ENCODE measurements at places on chromosomes 2 and 18.

DNA sequence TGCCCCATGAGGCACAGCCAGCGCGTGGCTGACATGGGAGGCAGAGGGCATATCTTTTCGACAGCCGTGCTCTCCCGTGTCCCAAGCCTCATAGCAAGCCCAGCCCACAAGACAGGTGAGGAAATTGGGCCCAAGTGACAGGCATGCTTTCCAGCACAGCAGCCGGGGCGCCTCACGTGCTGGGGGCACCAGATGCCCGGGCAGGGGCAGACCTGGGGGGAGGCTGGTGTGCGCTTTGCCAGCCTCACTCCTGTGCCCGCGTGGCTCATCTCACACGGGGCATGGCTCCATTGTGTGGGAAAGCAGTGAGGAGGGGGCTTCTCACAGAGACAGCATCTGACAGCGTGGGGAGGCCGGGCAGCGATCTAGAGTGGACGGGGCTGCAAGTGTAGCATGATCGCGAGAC, 93.2 kb downstream of the USP40 start:
- H3K27me3 ChIP-seq: no peaks in the 10 kb centered on the region
- no peak overlapping the region for H3K4me3 ChIP-seq
- H3K36me3 ChIP-seq: peaks cover 15% of the 10 kb centered on the region
- no peak overlapping the region for H3K27ac ChIP-seq

GRCh38 chr18:58828399-58829121, 36.1 kb upstream of the ZNF532 start:
- H3K27ac ChIP-seq: no peak overlapping the region
- H3K4me1 ChIP-seq: peaks cover 9% of the 10 kb centered on the region
- no peak overlapping the region for H3K4me3 ChIP-seq
- DNase-seq: no peak
- H3K27me3 ChIP-seq: no peaks in the 10 kb centered on the region

DNA sequence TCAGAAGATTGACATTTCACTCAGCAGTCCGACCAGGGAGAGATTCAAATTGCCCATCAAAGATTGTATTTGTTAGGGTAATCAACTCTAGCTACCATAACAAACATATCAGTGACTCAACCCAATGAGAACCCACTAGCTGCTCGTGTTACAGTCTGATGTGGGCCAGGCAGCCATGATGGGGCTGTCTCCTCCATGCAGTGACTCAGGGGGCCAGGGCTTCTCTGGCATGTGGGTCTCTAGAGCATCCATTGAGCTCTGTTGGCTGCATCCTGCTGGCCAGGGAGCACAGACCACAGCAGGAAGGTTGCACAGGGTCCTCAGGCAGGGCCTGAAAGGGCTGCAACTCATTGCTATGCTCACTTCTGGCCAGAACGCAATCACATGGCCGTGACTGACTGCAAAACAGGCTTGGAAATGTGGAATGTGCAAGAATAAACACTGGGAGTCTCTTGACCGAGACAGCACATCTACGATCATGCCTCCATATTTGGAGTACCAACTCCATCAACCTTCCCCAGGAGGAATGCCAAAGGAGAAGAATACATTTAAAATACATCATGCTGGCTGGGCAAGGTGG, 216.8 kb downstream of the EIPR1 start:
- H3K36me3 ChIP-seq: no peaks in the 10 kb centered on the region
- no peak overlapping the region for H3K4me3 ChIP-seq
- no peaks in the 10 kb centered on the region for H3K27me3 ChIP-seq
- no peak for DNase-seq
- no peaks in the 10 kb centered on the region for H3K4me1 ChIP-seq

- H3K4me3 ChIP-seq: no peak overlapping the region
- H3K27me3 ChIP-seq: no peaks in the 10 kb centered on the region
- H3K4me1 ChIP-seq: peaks cover 5% of the 10 kb centered on the region
- H3K36me3 ChIP-seq: no peaks in the 10 kb centered on the region
- no peak overlapping the region for H3K27ac ChIP-seq
- no peak for DNase-seq
Observed at GRCh38 chr2:45725731-45726130, 74.3 kb downstream of the PRKCE start.

DNA sequence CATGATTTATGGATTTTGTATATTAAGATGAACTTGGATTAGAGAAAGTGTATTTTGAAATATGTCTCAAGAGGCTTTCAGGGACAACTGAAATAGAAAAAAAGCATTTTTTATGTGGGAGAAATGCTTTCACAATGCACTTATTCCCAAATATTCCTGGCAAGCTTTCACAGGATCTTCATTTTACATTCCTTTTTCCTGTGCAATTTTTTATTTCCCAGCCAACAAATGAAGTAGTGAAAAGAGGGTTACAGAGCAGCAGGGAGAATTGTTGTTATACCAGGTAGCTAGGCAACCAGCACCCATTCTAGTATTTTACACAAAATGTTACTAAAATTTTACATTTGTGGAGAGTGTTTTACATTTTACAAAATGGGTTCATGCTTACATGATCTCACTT, 167.0 kb upstream of the RPRM start:
- H3K27me3 ChIP-seq: no peaks in the 10 kb centered on the region
- H3K27ac ChIP-seq: no peak overlapping the region

- peak; percentile 74 for DNase-seq
- no peaks in the 10 kb centered on the region for H3K4me1 ChIP-seq
- H3K4me3 ChIP-seq: no peak overlapping the region
- no peak overlapping the region for H3K27ac ChIP-seq
- no peaks in the 10 kb centered on the region for H3K27me3 ChIP-seq
Observed at GRCh38 chr18:79915161-79916127, 36.0 kb downstream of the SLC66A2 start.

DNA sequence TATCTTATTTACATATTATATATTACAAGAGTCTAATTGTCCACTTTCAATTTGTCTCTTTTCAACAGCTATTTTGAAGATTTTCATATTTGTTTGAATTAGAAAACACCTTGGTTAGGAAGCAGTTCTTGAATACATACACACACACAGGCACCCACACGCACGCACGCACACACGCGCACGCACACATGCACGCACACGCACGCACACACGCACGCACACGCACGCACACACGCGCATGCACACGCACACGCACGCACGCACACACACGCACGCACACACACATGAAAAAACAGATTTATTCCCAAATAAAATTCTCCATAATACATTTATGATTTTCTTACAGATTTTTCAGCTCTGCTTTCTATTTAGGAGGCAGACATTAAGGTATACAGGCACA, 220.7 kb downstream of the NYAP2 start:
- no peak for DNase-seq
- H3K4me1 ChIP-seq: no peaks in the 10 kb centered on the region
- no peak overlapping the region for H3K27ac ChIP-seq
- H3K4me3 ChIP-seq: no peak overlapping the region
- H3K36me3 ChIP-seq: no peaks in the 10 kb centered on the region
- no peaks in the 10 kb centered on the region for H3K27me3 ChIP-seq

- H3K27me3 ChIP-seq: no peaks in the 10 kb centered on the region
- H3K27ac ChIP-seq: peak overlapping the region; percentile 47
Observed at GRCh38 chr2:45275806-45276205, 266.6 kb upstream of the SIX2 start.

DNA sequence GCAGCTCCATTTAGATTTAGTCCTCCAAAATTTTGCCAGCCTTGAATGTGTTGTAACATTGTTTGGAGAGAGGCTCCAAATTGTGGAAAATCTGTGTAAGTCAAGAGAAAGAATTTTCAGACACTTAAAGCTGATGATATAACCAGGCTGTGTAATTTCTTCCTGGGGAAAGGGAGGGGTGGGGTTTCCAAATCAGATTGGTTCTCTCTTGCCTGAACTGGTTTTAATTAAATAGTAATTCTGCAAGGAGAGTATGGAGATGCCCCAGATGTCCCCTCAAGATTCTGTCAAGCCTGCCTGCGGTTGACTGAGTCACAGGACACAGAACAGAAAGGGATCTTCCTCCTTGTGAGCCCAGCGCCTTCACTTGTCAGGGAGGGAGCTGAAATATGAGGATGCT, 54.5 kb downstream of the C18orf63 start:
- H3K4me3 ChIP-seq: no peak overlapping the region
- peaks cover 6% of the 10 kb centered on the region for H3K27me3 ChIP-seq
- H3K4me1 ChIP-seq: no peaks in the 10 kb centered on the region
- DNase-seq: no peak
- H3K36me3 ChIP-seq: no peaks in the 10 kb centered on the region

- H3K27ac ChIP-seq: no peak overlapping the region
- H3K4me1 ChIP-seq: no peaks in the 10 kb centered on the region
- DNase-seq: no peak
- no peaks in the 10 kb centered on the region for H3K27me3 ChIP-seq
- no peak overlapping the region for H3K4me3 ChIP-seq
Observed at GRCh38 chr18:78497641-78498040, 482.0 kb upstream of the SALL3 start.

GRCh38 chr2:118168615-118169014, 80.3 kb downstream of the INSIG2 start:
- H3K4me1 ChIP-seq: no peaks in the 10 kb centered on the region
- H3K27me3 ChIP-seq: no peaks in the 10 kb centered on the region
- H3K36me3 ChIP-seq: no peaks in the 10 kb centered on the region
- no peak overlapping the region for H3K27ac ChIP-seq

DNA sequence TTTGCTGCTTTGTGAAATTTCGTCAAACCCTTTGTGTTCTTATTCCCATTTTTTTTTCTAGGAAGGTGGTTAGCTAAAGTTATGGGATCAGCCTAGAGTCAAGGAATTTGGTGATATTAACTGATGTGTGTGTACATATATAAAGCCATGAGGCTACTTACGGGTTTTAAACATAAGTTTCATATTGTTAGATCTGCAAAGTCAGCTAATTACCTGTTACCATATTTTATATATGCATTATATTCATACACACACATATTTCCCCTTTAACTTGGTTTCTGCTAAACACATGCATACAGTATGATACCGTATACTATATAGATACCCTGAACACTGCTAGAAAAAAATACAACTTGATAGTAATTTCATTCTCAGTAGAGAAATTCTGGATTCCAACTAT, 241.0 kb downstream of the NYAP2 start:
- H3K27ac ChIP-seq: no peak overlapping the region
- H3K27me3 ChIP-seq: no peaks in the 10 kb centered on the region
- H3K4me3 ChIP-seq: no peak overlapping the region
- DNase-seq: no peak
- no peaks in the 10 kb centered on the region for H3K4me1 ChIP-seq
